Stimulated activated CD4-positive, alpha-beta T cell treated with anti-CD3 and anti-CD28 coated beads, Interleukin-12 subunit alpha, Interleukin-12 subunit beta, amount 100 ng/mL, for 24 hours (primary cell): ENCODE measurements at places on chromosomes 7 and 10.

- no peak for DNase-seq
Observed at GRCh38 chr10:98536551-98536950, 89.8 kb upstream of the HPS1 start.

DNA sequence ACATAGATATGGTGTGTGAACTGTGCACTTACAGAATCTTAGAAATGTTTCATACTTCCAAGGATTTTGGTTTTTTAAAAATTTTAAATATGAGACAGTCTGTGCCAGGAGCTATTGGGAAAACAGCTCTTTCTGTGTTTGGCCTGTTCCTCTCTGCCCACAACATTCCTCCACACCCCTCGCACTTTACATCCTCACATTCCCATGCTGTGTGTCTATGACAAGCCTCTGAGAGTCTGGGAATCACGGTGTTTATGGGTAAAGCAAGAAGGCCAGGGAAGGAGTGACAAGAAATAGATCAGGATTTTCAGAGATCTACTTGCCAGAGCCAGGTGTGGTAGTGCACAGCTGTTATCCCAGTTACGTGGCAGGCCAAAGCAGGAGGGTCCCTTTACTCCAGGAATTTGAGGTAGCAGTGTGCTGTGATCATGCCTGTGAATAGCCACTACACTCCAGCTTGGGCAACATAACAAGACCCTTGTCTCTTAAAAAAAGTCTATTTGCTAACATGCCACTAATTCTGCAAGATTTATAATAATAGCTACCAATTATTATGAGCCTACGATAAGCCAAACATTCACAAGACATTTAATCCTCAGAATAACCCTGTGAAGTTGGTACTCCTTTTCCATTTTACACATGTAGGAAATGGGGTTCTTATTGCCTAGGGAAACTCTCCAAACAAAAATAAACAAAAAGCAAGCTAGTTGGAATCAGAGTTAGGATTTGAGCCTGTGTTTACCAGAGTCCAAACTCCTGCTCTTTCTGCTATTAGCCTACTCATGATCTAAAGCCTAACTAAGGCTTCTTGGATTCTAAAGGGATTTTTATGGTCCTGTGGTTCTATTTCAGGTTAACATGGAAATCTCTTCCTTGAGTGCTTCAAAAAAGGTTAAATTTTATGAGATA lies 168.3 kb upstream of the SP8 start:
- DNase-seq = no peak

DNA sequence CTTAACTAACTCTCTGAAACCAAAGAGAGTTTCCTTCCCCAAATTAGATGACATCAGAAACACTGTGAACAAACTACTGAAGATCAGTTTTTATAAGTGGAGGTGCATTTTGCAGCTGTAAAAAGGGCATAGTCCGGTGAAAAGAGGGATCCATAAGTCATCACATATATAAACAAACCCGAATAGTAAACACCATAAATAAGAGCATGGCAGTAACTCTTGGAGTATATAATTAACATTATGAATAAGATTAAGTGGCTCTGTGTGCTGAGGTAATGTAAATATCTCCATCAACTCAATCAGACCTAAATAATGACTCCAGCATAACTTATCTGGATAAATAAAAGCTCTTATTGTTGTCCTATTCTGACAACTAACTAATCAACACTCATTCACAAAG lies 43.0 kb upstream of the SHTN1 start:
- no peak for DNase-seq

GRCh38 chr7:4100691-4101090 lies 581.4 kb upstream of the FOXK1 start:
- no peak for DNase-seq

GRCh38 chr7:88244258-88244657 lies 24.4 kb upstream of the SRI start:
- DNase-seq = no peak

DNA sequence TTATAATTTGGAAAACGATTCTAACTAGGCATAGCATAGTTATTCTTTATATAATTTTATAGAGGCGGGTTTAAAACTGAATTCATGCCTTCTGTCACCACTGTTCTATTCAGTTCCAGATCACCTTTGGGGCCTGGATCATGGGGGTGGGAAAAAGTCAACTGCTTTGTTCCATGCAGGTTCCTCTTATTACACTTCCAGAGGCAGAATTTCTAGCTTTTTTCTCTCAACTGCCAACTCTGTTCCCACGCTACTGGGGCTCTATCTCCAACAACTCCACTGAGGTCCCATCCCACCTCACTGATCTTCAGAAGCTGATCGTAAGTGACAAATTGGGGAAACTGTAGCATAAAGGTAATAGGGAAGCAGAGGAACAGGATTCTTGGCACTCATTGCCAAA lies 283.6 kb upstream of the IMMP2L start:
- no peak for DNase-seq

DNA sequence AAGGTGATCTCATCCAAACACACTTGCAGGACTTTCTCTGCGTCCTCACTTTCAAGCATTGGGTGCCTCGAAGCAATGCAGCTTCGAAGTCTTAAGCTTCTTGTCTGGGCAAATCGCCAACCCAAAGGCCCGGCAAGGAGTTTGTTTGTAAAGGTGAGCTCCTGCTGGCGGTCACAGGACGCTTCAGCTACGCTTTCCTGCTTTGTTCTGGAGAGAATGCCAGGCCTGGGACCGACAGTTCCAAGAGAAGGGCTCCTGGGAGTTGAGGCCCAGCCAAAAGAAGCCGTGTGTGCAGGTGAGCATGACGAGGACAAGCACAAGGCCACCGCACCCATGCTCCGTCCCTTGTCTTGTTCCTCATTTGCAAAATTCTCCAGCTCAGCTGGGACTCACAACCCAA lies 106.6 kb upstream of the DOCK1 start:
- no peak for DNase-seq

DNA sequence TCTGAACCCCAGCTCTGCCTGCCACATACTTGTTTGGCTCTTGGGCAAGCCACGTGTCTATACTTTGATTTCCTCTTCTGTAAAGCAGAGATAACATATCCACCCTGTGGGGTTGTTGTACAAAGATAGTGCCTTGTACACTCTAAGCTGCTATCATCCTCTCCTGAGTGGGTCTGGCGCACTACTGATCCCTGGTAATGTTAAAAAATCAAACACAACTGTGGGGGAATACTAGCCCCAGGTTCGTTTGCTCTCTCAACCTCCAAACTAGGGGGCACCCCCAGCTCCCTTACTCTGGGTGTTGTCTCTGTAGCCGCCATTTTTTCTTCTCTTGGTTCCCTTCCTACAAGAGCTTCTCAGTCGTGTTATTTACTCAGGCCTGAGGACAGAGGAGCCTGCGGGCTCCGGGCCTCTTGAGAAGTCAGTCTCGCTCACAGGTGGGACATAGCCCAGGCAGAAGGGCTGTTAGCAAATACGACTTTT lies 1.0 kb downstream of the POLM start:
- no peak for DNase-seq
